ENCODE measurements at places on chromosomes 7 and 10.

DNA sequence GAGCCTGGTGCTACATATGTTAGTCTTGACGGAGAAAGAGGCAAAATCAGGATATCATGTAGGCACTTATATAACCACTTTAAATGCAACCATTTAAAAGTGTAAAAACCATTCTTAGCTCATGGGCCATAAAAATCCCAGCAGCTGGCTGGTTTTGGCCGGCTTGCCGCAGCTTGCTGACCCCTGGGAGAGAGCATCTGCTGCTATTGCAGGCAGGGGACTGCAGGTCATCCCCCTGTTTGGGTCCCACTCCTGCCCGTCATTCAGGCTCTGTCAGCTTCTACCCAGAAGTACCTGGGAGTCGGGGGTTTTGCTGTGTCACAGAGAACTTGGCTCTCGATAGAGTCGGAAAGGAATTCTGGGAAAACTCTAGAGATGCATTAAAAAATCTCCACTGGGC lies 187.4 kb downstream of the CUX1 start:
- no peak for DNase-seq

- no peak for DNase-seq
Observed at GRCh38 chr10:19845503-19846368, 29.5 kb downstream of the PLXDC2 start.

DNA sequence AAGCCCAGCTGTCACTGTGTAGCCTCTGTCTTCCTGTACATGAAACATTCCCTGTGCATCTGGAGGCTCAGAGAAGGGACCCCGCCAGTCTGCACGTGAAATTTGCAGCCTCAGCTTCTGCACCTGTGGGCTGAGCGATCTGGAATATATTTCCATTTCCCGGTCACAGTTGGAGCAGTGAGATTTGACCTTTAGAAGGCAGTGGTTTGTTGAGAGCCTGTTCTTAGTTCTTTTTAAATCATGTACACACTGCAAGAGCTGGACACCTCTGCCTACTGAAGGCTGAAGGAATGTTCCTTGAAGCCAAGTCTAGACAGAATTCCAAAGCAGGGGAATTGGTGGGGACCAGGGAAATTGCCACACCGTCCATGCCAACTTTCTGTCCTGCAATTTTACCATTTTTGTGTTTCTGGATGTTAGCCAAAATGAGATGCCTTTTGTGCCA lies 706.6 kb downstream of the INHBA start:
- DNase-seq, result no peak

DNA sequence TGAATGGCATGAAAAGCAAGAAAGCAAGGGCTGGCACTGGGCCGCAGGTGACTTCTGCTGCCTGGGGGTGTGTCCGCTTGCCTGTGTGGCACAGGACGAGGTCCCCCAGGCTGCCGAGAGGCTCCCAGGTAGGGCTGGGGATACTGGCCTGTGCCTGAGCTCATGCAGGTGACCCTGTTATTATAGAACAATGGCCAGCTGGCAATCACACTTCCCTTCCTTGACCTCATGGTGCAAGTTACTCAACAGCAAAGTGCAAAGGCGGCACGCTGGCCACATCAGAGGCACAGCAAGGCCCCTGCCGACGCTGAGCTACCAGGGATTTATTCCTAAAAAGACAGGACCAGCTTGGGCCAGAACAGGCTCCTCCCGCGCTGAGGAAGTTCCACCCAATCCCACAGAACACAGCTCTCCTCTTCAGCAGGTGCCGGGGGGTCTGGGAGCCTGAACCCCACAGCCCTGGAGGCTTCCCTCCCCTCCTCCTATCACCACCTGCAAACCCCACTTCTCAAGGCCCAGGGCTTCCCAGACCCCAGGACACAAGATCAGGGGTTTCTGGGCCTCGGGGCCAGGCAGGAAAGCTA lies 1.4 kb upstream of the ADAM8 start:
- DNase-seq, result no peak

DNA sequence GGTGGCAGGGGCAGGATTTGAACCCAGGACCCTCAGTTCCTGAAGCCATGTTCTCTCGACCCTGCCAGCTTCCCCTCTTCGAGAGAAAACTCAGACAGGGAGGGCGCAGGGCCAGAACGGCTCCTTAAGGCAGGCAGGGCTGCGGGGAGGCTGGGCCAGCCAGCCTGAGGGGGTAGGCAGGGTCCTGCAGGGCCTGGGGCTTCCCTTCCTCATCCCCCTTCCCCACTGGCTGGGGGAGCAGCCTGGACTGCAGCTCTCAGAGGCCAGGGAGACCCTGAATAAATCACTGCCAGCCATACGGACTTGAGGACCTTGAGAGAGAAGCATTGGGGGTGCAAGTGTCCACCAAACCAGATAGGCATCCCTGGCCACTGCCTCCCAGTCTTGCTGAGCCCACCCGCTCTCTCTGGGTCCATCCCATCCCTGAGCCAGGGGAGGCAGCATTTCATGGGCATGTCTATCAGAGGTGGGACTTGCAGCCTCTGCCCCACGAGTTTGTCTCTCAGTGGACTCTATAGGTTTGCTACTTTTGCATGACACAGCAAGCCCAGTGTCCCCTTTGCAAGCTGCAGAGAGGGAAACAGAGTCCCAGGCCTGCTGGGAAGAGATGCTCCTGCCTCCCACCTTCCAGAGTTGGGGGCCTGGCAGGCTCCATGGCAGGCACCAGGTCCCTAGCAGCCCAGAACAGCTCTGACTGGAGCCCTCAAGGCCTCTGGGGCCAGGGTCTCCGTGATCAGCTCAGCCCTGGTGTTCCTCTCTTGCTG lies 70.9 kb downstream of the MYL10 start:
- DNase-seq, result no peak
